ENCODE measurements at places on chromosomes 6 and 20. TPM values are rescaled to one million over a fixed set of nuclear protein-coding genes. Genes with fewer than 3 reads are reported as not detected.

GRCh38 chr20:46955601-46956556 lies 61.2 kb downstream of the EYA2 start:
- no peak for DNase-seq

DNA sequence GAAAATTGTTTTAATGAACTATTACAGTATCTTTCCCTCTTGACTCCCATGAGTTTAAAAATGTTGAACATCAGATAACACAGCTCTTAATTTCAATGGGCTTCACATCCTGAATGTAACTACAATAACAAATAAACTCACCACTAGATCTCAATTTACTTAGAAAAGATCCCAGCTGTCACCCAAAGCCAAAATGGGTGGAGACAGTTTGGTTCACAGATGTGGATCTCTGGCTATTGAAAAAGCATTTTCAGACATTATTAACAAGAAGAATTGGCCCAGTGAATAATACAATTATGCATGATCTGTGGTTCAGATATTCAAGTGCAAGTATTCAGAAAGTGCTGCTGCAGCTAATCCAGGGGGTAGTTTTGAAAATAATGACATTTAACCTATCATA lies 184.7 kb upstream of the RALGAPA2 start:
- DNase-seq: no peak

BEND6 gene
- 4.5 TPM for polyA plus RNA-seq

JAG1 gene
- polyA plus RNA-seq: 210 TPM

SLPI gene
- polyA plus RNA-seq: 0.69 TPM

DNA sequence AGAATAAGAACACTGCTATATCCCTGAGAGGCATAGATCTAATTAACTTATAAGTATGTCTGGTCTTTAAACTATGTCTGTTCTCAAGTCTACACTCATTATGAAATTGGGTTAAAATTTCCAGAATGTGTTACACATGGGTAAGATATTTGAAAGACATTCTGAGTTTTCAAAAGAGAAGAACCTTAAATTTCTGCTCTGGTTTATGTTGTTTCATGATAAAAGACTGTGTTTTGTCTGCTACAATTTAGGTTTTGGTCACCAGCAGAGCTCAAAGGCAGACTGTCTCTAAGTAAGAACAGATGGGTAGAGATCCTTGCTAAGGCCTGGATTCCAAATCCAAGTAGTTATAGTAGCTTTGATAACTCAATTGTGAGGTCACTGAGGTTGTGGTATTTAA lies 6.0 kb downstream of the STMND1 start:
- no peak for DNase-seq

DNA sequence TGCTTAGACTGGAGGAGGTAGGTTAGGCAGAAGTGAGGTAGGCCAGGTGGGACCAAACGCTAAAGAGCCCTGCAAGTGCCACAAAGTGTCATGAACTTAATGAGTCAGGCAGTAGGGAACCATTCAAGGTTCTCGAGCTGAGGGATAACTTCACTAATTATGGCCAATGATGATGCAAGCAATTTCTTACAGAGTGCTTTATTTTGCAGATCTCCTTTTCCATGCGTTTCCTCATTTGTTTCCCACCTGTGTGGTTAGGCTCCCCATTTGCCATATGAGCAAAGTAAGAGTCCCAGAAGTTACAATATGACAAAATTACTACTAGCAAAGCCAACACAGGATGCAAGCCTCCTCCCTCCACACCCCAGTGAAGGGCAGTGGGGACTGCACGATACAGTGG lies 36.5 kb upstream of the PSMF1 start:
- no peak for DNase-seq

GRCh38 chr6:68760941-68761676 lies 126.0 kb downstream of the ADGRB3 start:
- no peak for DNase-seq

- no peak for DNase-seq
Measured at GRCh38 chr6:67248077-67248476, 1387.0 kb upstream of the ADGRB3 start.
